ENCODE measurements at places on chromosomes 12 and 14.

DNA sequence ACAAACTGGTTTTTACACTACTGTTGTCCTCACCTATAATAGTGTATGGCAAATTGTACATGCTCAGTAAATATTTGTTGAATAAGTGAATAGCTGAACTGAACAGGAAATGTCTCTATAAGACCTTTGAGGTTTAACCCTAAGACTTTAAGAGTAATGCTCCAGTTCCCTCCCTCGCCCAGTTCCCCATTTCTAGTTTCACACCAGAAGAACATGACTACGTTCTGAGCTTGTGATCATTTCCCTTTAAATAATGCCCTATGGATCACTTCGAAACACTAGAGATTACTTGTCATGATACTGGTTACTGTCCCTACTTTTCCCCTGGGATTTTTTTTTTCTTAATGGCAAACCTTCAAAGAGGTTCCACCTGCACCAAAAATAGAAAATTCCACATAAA lies 69.3 kb downstream of the PRKD1 start:
- no peak for DNase-seq

GRCh38 chr12:67996347-67996746 lies 7.1 kb downstream of the IFNG-AS1 start:
- DNase-seq, result no peak

GRCh38 chr12:94386422-94386821 lies 73.2 kb downstream of the CEP83 start:
- DNase-seq, result no peak

DNA sequence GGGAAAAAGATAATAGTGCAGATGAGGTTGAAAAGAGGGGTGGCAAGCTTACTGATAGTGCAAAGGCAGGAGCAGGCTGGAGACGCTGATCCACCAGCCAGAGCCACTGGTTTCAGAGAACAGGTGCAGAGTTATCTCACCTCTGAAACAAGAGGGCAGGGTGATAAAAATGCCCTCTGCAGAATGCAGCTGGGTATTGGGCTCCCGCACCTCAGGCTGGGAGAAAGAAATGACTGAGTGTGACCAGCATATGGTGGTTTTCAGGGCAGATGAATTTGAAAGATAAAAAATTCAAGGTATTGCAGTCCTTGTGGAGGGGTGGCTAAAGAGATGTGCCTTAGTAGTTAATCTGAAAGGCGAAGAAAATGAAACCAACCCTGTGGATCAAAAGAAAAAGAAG lies 2.9 kb upstream of the TMEM30B start:
- DNase-seq, result no peak

- DNase-seq, result peak; percentile 52
Measured at GRCh38 chr12:114735011-114735410, 51.0 kb upstream of the TBX3 start.

GRCh38 chr12:120468821-120469449 lies 613 bp downstream of the SRSF9 start:
- no peak for DNase-seq

- DNase-seq, result no peak
Measured at GRCh38 chr14:92585981-92586937, 72.7 kb downstream of the RIN3 start.
